Stimulated activated naive B cell treated with anti-CD40 and anti-IgM and Interleukin-4, amounts not matched to agents 10 μg/mL and 1 μg/mL and 100 μg/mL, for 72 hours (primary cell): ENCODE measurements at places on chromosomes 2 and 18.

GRCh38 chr2:231296401-231296974, 98.1 kb downstream of the ARMC9 start:
- DNase-seq, result no peak

DNA sequence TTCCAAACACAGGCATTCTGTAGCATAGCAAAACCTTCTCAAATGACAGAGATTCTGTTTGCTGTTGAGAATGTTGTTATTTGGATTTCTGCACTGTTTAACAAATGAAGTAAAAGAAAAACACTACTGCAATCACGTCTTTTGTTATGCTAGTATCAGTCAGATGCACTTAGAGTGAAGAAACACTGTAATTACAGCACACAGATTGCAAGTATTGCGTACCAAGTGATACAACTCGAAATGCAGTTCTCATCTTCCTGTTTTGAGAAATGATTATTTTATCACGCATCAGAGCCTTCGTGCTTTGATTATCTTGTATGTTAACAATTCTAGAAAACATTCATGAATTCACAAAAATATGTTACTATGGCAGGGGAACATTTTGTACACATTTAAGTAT, 41.8 kb upstream of the KLF11 start:
- DNase-seq, result no peak

- DNase-seq, result no peak
Measured at GRCh38 chr2:70243806-70244584, 4.4 kb downstream of the TIA1 start.

- peak; percentile 88 for DNase-seq
Measured at GRCh38 chr2:28359222-28360057, 33.2 kb upstream of the FOSL2 start.

GRCh38 chr2:120852200-120852815, 116.6 kb downstream of the GLI2 start:
- no peak for DNase-seq

DNA sequence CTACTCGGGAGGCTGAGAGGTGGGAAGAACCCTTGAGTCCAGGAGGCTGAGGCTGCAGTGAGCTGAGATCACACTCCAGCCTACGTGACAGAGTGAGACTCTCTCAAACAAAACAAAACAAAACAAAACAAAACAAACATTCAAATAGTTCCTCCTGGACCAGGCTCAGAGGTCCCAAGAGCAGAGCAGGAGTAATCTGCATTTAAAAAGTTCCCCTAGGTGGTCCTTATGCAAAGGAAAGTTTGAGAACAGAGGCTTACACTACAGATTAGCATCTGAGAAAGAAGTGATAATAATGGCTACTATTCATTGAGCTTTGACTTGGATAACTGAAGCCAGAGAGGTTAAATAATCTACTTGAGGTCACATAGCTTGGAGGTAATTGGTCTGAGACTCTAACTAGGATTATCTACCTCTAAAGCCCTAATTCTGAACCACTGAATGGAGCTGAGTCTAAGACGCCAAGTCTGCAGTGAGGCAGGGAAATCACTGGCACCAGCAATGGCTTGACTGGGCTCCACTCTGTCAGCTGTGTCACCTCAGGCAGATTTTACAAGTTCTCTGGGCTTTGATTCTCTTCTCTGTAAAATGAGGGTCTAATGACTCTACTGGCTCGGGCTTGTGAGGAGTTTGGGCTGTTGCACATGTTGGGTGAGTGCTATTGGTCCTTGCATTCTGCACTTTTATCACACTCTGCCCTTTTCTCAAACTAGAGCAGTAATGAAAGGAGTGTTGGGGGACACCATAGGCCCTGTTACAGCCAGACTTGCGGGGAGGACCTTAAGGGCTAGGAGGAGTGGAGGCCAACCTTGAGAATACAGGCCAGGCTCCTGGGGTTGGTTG, 29.2 kb upstream of the DLX2 start:
- DNase-seq, result no peak

- DNase-seq, result no peak
Measured at GRCh38 chr2:219452361-219453317, 18.0 kb downstream of the SPEG start.

GRCh38 chr2:10441948-10442347, 6.2 kb downstream of the ODC1 start:
- no peak for DNase-seq

DNA sequence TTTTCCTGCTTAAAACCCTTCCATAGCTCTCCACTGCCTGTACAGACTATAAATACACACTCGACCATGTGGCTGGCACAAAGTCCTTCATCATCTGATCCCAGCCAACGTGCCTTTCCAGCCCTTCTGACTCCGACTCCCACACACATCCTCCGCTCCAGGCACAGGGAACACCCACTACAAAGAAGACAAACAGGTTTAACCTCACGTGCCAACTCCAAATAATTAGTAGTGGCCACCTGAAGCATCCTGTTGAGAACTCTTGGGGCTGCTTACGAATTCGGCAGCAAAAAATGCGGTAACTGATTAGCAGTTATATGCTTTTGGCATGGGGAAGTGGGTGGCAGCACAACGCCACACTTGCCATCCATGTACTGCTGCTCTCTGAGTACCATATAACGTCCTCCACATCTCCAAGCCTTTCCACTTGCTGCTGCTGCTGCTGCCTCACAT, 12.1 kb downstream of the SPIRE1 start:
- no peak for DNase-seq

DNA sequence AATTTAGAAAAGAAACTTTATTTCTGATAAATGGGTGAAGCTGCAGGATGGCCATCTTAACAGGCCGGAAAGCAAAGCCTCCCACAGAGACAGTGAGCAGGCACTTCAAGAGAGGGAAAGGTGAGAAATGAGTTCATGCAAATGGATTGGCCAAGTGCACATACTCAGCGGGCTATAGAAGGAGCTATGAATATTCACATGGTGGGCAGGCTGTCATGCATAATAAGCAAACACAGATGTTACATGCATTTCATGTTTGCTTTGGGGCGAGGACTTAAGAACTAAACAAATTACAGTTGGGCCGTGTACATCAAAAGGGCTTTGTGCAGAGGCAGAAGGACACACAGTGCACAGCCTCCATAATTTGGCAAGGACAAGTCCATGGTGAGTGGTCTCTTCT, 69.8 kb upstream of the MAL start:
- DNase-seq, result no peak

- peak; percentile 80 for DNase-seq
Measured at GRCh38 chr18:26548415-26549262, at the start of gene KCTD1. Gene KCTD1, minus strand, starts transcription at chr18:26548553. Its CDS starts 17 bp downstream, at chr18:26548536.

- no peak for DNase-seq
Measured at GRCh38 chr2:141878016-141878415, 252.8 kb downstream of the LRP1B start.

DNA sequence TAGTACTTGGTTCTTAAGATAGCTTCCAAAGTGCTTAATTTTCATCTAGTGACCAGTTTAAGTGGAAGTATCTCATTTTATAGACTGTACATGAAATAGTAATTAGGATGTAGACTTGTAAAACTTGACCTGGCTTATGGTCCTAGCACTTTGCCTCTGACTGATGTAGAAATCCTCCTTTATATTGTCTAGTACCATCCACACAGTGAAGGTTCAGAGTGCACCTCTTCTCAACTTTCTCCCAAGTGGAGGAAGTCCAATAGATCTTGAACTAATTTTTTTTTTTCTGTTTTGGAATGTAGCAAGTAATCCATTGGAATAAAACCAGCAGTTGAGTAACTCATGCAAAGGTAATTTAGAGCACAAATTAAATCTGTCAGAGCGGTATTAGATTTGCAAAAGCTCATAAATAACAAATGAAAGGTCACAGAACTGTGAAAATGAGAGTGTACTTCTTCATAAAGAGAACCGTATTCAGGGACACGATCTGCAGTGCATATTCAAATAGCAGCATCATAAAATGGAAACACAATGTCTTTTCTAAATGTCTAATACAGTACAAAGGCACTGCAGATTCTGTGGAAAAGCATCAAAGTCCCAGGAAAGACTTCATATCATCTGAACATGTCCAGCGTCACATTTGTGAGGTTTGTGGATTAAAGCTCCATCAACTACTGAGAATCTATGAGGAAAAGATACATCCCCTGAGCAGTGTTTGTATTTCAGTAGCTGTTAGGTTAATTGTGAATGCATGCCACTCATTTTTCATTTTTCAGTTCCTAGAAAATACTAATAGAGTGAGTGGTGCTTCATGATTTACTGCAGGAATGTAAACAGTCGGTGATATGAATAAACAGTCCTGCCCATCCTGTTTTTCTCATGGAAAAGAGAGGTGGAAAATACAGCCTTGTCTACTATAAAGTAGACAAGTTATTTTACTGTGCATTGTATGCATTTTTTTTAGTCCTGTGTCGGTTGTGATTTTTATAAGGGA, 100.7 kb downstream of the LYPD6 start:
- no peak for DNase-seq

- DNase-seq, result no peak
Measured at GRCh38 chr18:76604935-76605240, 109.8 kb upstream of the ZNF516 start.

- no peak for DNase-seq
Measured at GRCh38 chr18:44051026-44051425, 629.7 kb upstream of the SETBP1 start.

DNA sequence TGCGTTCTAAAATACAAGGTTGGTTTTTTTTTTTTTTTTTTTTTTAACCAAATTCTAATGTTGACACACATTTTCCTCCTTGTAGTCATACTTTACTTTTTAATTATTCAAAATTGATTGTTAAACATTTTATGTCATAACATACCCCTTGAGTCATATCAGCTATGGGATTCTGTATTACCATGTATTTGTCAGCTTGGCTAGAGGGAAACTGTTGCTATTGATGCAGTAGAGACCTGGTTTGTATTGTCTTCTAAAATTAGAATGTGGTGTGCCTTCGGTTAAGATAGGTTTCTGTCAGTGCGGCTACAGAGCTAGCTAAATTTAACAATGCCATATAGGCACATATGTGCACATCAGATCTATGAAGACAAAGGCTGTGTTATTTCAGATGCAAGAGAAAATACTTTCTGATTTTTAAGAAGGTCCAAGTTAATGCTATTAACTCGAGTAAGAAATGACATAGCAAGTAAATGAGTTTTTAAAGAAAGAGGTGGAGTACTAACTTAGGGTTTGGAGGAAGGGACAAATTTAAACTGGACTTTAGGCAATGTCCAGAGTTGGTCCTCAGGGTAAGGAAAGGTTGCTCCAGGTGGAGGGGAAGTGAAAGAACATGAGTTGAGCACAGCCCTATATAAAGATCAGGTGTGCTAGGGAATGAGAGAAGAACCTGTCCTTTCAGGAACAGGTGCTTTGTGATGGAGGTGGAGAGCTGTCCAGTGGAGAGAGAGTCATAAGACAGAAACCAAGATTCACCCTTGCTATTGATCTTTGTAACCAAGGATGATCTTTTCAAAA, 152.3 kb downstream of the PRPF40A start:
- DNase-seq, result no peak
